Fibroblast of skin of right biceps (primary cell): ENCODE measurements at places on chromosomes 6 and 20.

GRCh38 chr6:16592223-16592911 is 168.9 kb downstream of the ATXN1 start:
- DNase-seq: no peak

DNA sequence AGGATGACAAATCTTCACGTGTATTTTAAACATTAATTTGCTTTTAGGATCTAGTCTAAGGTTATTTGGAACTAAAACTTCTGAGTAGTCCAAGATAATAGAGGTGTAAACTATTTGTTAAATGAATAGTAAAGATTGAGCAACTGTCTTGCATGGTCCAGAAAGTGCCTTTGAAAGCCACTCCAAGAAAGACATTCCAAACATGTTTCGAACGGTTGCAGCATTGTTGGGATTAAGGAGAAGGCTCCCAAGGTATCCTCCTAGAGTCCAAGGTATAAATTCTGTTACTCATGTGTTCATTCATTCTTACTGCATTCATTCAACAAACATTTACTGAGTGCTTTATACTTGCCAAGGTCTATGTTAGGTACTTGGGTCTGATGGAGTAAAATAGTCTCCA is 28.8 kb upstream of the MYLK2 start:
- peak; percentile 39 for DNase-seq

DNA sequence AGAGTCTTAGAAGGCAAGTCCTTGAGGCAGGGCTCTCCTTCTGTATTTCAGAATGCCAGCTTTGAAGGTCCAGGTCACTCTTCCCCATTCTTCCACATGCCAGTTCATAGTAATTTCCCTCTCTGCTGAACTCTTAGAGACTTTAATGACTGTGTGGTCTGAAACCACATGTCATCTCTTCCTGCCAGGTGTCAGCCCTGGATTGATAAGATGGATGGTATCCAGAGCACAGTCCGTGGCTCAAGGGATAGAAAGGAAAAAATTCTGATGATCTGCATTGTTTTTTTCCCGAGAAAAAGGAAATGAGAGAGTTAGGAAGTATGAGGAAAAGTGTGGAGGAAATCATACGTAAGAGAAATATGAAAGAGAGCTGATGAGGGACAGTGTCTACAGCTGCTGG is 250.9 kb downstream of the TPBG start:
- no peak for DNase-seq

DNA sequence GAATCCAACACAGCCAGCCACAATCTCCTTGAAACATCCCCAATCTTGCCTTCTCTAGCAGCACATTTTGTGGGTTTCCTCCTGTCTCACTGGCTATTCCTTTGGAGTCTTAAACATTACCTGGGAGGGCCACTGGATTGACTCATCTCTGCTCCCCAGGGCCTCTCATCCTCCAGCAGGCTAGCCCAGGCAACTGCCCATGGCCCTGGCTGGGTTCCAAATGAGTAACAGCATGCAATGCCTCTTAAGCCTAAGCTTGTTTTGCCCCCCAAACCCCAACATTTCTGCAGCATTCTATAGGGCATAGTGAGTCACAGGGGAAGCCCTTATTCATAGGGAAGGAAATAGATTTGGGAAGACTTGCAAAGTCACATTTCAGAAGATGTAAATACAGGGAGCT is 204.9 kb downstream of the FOXA2 start:
- DNase-seq: peak; percentile 73

- DNase-seq: no peak
Measured at GRCh38 chr6:56742122-56742791, 99.6 kb upstream of the DST start.

- DNase-seq: no peak
Measured at GRCh38 chr6:167305796-167306195, 14.7 kb downstream of the UNC93A start.

GRCh38 chr6:31356216-31356945 is 598 bp downstream of the HLA-B start:
- no peak for DNase-seq

GRCh38 chr20:45111799-45112471 is 3.0 kb downstream of the WFDC5 start:
- no peak for DNase-seq

- DNase-seq: no peak
Measured at GRCh38 chr6:7332090-7332745, 19.2 kb upstream of the SSR1 start.

DNA sequence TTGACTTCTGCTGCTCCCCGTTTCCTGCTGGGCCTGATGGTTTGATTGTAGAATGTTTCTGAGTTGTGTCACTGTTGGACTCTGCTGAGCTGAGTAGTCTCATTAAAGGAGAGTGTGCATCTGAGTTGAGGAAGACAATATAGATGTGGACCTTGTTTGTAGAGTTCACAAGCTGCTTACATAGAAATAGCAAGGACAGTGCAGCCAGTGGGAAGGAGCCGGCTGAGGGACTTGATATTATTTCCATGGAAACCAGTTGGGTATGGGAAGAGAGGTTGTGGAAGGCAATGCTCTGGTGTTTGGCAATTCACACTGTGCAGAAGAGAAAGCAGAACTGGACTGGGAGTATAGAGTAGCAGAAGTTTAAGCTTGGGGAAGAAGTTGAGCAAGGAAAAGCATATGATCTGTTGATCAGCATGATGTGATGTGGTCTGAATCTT is 14.8 kb downstream of the IGF2R start:
- no peak for DNase-seq

GRCh38 chr6:16132909-16133308 is 4.0 kb downstream of the MYLIP start:
- DNase-seq: no peak

- DNase-seq: no peak
Measured at GRCh38 chr6:89886378-89887120, 7.7 kb upstream of the GJA10 start.

GRCh38 chr6:143734641-143735063 is 56.9 kb downstream of the PHACTR2 start:
- no peak for DNase-seq

DNA sequence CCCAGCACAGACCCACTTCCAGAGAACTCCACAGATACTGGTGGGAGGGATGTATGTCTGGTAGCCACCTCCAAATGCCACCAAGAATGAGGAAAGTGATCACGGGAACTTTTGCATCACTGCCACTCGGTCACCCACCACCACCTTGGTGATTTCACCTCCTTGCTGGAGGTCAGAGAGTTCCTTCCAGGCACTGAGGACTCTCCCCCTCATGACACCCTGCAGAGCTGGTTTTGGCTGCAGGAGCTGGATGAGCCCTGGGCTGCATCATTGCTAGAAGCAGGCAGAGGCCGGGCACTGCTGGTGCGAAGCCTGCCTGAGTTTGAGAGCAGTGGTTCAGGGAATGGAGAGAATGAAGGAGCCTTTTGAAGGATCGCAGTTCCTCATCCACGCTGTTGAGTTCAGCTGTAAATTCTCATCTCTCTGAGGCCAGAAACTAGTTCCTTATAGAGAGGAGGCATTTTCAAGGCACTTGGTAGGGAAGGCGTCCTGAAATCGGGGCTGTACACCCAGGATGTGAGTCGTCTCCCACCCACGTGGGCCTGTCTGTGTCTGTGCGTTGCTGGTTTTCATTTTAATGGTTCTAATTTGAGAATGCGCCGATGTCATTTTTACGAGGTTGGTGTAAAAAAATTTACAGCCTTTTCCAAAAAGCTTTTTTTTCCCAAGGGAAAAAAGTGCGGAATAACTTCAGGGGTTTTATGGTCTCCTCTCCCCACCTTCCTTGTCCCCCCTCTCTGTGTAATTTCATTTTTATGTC is 25.0 kb downstream of the FOXP4 start:
- peak; percentile 28 for DNase-seq

GRCh38 chr6:106757267-106757666 is 127.9 kb downstream of the QRSL1 start:
- DNase-seq: no peak

DNA sequence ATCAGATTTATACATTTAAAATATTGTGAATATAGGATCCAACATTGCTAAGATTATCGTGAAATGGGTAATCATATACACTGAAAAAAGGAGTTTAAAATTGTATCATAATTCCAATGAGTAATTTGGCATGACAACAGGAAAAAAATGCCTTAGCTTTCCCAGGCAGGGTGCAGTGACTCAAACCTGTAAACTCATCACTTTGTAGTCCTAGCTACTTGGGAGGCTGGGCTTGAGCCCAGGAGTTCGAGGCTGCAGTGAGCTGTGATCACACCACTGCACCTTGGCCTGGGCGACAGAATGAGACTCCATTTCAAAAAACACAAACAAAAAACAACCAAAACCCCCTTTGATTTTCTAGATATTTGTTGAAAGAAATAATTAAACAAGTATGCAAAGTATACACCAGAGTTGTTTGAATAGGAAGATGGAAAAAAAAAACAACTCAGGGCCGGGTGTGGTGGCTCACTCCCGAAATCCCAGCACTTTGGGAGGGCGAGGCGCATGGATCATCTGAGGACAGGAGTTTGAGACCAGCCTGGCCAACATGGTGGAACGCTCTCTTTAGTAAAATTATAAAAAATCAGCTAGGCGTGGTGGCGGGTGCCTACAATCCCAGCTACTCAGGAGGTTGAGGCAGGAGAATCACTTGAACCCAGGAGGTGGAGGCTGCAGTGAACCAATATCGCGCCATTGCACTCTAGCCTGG is 98.7 kb downstream of the TRERF1 start:
- DNase-seq: peak; percentile 85

GRCh38 chr6:154234019-154234772 is 122.4 kb downstream of the IPCEF1 start:
- no peak for DNase-seq

DNA sequence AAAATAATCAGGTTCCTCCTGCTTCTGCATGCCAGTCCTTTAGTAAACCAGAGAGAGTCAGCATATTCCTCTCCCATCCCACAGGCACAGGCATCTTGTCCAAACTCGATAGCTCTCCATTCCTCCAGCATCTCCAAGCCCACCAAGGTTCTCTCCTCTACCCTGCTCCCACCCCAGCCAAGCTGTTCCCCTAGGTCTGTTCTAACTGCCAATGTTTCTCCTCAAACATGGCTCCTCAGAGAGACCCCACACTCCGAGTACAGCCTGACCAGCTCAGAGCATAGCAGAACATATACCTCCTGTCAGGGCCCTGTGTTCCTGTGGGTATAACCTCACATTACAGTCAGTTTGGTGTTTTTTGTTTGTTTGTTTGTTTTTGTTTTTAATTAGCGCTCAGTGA is 177.8 kb downstream of the VEGFA start:
- DNase-seq: no peak

- no peak for DNase-seq
Measured at GRCh38 chr6:138815221-138815620, 19.3 kb downstream of the ECT2L start.

- DNase-seq: no peak
Measured at GRCh38 chr6:96856856-96857255, 19.6 kb upstream of the GPR63 start.

GRCh38 chr6:130666786-130667185 is 160.4 kb upstream of the SMLR1 start:
- DNase-seq: no peak

DNA sequence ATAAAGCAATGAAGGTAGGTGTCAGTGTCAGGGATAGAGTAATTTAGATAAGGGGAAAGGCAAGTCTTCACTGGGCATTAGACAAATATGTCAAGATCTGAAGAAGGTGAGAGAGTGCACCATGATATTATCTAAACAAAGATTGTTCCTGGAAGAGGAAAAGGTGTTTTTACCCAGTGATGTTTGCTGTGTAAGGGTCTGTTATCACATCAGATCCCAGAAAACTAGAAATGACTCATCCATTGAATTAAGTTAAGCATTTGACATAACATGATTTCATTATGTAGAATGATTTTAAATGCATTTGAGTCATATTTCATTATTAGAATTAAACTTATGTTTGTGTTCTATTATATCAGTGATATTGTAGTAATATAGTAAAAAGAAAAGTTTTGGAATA is 1279.5 kb upstream of the CITED2 start:
- DNase-seq: no peak

- no peak for DNase-seq
Measured at GRCh38 chr20:40604416-40604815, 84.6 kb downstream of the MAFB start.

DNA sequence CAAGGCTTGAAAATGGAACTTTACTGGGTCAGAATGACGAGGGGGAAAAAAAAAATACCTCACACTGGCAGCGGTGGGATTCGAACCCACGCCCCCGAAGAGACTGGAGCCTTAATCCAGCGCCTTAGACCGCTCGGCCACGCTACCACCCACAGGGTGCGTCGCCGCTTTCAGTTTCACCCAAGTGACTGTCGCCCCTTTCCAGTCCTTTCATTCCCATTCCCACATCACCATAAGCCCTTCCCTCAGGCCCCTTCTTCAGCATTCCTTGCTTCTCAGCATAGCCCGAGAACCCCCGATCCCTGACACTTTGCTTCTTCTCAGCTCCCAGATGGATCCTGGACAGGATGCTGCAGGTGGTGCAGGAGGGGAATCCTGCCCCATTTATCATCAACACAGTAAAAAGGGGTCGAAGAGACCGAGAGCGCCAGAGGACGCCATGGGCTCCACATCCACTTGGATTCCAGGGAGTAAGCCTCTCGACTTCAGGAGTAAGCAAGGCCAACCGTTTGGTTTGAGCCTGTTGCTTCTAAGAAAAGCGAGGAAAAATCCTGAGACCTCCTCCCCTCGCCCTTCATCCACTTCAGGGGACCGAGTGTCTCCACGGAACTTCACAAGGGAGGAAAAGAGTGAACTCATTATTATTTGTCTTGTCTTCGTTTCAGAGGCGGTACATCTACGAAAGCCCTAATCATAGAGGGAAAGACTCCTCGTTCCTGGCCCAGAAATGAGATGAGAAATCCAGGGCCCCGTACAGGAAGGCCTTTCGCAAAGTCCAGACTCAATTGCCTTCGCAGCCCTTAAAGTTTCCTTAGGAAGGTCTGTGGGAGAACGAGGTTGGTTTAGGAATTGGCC is 20.0 kb upstream of the TRIM27 start:
- DNase-seq: peak; percentile 83

DNA sequence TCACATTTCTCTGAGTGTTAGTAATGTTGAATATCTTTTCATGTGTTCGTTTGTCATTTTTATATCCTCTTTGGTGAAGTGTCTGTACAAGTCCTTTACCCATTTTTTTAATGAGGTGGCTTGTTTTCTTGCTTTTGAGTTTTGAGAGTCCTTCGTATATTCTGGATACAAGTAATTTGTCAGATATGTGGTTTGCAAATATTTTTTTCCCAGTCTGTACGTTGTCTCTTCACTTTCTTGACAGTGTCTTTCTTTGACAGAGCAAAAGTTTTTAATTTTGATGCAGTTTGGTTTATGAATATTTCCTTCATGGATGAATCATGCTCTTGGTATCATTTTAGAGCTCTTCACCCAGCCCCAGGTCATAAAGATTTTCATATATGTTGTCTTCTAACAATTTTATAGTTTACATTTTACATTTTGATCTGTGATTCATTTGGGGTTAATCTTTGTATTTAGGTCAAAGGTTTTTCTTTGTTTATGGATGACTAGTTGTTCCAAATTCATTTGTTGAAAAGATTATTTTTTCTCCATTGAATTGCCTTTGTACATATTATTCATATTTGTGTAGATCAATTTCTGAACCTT is 152.5 kb downstream of the MRPL14 start:
- peak; percentile 67 for DNase-seq

- DNase-seq: peak; percentile 71
Measured at GRCh38 chr20:4112481-4113421, 97.4 kb upstream of the RNF24 start.

- DNase-seq: peak; percentile 15
Measured at GRCh38 chr6:27303613-27304272, 8.3 kb downstream of the POM121L2 start.

GRCh38 chr6:52496631-52497030 is 76.5 kb downstream of the EFHC1 start:
- no peak for DNase-seq

- DNase-seq: peak; percentile 69
Measured at GRCh38 chr6:143965503-143966171, 42.4 kb downstream of the PLAGL1 start.
